ENCODE measurements at places on chromosomes 4 and X.

GRCh38 chrX:8504451-8504850 lies 39.8 kb downstream of the VCX3B start:
- DNase-seq, result peak; percentile 29

GRCh38 chr4:17376205-17376604 lies 135.7 kb downstream of the QDPR start:
- no peak for DNase-seq

DNA sequence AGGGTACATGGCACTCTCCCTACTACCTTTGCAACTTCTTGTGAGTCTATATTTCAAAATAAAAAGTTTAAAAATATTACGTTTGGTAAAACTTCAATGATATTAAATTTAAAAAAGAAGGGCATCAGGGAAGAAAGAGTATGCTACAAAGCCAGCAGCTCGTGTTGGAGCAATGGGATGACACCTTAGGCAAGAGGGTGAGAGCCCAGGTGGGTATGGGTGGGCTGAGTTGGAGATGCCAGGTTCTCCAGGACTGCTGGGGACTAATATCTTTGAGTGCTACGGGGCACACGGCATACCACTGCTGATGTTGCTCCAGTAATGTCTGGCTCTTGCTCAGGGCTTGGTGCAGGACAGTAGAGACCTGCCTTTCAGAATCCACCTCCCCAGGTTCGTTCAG lies 132.4 kb downstream of the EVC2 start:
- no peak for DNase-seq

DNA sequence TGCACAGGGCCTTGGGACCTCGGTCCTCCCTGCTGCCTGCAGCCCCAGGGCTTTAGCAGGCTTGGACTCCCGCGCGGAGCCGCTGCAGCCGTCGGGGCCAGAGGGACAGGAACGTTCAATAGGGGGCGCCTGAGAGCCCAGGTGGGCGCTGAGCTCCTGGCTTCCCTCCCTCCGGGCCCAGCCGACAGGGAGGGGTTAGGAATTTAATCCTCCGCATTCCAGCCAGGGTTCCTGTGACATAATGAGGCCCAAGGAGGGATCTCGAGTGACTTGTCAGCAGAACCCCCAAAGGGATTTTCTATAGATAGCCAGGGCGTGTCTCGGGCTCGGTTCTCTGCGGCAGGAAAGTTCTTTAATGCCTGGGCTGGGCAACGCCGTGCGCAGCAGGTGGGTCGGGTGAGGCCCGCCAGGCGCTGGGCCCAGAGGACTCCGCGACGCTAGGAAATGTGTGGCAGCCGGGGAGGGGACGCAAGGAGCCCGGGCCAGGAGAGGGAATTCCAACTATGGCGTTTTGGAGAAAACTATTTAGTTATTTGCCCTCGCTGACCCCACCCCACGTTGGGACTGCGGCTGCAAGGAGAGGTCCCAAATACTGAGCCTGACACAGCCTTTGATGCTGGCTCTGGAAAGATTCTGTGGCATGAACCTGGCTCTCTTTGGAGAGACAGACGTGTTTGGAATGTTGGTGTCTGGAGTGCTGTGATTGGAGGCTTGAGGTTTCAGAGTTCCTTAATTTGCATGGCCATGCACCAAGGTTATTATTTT lies 285.2 kb upstream of the GATB start:
- DNase-seq, result peak; percentile 63

DNA sequence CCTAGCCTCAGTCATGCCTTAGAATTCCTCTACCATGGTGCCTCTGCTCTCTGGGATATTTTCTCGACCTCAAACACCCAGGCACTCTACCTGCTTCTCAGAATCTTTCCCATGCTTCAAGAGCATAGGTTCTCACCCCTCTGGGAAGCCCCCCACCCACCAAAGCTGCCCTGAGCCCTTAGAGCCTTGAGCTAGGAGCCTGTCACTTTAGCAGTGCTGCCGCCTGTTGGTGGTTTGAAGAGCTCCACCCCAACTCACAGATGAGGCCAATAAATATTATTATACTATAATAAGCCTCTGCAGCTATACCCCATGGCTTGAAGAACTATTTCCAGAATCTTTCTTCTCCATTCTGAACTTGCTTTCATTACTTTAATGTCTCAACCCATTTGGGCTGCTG lies 109.7 kb downstream of the RTL5 start:
- DNase-seq, result no peak

Data from PC-9 (cell line).